ENCODE measurements at places on chromosomes 7 and 10.
A peak's percentile ranks its signal among the peaks of the same experiment; 100 is the strongest.

DNA sequence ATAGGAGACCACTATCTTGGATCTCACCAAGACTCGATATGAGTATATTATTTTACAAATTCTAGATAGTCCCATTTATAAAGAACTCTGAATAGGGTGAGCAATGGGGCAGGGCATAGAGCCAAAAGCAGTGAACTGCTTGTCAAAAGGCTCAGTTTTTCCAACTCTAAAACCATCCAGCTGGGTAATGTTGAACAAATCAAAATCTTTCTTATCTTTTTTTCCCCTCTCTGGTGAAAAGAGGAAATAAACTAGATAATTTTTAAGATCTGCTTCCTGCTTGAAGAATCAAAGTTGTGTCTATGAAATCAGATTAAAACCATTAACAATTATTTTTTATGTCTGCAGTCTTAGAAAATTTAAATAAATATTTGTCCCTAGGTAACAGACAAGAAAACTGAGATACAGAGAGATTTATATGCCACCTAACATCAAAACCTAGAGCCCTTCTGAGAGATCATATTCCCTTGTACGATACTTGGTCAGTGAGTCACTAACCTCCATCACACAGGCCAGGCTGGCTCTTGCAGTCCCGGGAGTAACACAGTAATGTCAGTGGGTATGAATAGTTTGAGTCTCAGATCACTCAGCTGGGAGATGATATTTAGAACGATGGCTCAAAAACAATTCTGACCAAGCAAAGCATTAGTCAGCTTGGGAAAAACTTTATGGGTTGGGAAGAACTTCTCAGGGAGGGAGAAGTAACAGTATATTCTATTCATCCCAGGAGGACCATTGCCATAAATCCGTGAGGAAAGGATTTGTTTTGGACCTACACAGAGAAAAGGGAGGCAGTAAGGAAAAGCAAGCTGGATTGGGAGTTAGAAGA, 178.8 kb downstream of the REEP3 start:
- DNase-seq = no peak

GRCh38 chr7:97167176-97167575, 49.7 kb downstream of the SDHAF3 start:
- no peak for DNase-seq

DNA sequence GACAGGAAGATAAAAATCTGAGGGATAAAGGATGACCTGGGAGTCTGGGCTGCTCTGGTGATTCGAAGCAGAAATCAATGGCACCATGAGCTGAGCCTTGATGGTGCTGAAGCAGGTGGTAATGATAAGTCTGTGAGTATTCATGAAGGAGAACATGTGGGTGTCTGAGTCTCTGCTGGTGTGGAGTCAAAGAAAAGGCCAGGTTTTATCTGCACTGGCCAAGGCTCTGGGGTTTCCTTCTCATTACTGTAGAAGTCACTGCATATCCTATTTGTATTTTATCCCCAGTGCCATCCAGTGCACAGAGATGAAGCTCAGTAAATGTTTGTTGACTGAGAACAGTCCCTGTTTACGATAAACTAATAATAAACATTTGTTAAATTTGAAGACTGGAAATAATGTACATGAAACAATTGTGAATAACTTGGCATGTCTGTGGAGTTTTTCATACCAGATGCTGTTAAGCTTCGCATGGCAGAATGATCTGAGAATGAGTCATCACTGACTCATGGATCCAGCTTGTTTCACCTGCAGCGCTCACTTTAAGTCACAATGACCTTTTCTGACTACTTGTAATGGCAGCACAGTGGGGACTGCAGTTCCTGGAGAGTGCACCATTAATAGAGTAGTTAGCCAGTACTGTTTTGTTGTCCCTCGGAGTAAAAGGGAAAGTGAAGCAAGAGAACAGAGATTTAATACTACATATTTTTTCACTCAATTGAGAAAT, 538.5 kb downstream of the HTR7 start:
- DNase-seq = no peak

DNA sequence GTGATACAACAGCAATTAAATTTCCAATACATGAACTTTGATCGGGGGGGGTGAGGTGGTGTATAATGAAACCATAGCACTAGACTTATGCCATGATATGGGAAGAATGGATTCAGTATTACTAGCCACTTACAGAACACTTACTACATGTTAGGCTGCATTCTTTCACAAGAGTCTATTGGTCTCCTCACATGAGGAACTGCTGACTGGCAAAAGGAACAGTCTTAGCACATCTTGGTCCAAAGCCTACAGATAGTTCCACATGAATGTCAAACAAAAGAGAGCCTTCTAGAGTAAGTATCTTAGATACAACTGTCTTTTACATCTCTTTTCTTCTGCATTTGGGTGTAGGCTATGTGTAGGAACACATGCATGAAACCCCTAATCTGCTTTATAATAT, 115.9 kb upstream of the DNAJB12 start:
- no peak for DNase-seq

DNA sequence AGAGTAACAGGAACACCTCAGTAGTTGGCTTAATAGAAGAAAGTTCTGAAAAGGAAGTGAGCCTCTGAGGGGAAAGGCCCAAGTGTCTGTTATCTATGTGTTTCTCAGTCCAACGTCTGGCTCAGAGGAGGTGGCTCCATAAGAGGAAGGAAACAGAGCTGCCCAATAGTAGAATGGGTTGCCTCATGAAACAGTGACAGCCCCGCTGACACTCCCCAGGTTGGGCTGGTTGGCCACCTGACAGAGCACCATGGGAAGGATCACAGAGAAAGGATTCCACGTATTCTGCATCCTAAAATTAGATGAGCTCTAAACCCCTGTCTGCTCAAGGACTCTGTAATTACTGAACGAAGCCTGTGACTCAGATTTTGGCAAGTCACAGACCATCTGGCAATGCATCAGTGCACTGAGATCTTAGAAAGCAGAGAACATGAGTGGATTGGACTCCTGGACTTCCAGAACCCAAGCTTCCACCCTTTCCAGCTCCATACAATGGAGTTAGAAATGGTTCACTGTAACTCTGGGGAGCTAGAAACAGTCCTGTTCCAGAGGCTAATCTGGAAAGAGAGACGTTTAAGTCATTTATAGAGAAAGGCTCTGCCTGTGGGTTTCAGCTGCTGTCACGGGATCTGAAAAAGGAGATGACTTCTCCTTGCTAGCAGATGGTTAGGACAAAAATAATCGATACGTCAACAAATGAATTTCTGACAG, 2.9 kb downstream of the PKD2L1 start:
- no peak for DNase-seq

DNA sequence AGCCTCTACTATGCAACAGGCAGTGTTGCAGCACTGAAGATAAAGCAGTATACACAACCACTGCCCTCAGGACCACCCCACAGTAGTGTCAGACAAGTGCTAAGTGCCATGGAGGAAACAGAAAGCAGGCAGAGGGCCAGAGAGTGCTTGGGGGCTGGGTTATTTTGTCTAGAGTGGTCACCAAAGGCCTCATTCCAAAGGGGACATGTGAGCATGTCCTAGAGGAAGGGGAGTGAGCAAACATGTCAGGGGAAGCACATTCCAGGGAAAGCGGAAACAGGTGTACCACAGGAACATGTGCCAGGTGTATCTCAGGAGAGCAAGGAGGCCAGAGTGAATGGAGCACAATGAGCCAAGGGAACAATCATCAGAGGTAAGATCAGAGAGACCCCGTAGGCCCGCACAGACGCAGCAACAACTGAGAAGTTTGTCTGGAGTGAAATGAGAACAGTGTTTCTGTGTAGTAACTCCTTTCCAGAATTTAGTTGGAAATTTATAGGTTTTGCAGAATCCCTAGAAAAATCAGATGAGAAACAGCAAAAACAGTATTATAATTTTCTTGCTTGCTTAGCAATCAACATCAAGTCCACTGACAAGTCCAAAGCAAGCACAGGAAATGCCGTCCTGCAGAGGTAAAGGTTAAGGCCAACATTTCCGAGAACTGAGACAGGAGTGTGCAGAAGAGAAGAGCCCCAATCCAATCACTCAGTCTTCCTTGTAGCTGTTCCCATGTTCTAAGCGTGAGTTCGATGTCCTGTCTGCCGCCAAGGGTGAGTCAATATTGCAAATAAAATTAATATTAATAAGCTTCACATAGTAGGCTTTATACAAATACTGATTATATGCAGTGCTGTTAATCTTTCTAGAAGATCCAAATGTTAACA, 67.3 kb downstream of the SGMS1 start:
- DNase-seq = no peak

GRCh38 chr10:102856758-102857424, 2.8 kb downstream of the BORCS7 start:
- no peak for DNase-seq

- DNase-seq = no peak
Observed at GRCh38 chr7:25409897-25410636, 181.8 kb upstream of the NPVF start.

DNA sequence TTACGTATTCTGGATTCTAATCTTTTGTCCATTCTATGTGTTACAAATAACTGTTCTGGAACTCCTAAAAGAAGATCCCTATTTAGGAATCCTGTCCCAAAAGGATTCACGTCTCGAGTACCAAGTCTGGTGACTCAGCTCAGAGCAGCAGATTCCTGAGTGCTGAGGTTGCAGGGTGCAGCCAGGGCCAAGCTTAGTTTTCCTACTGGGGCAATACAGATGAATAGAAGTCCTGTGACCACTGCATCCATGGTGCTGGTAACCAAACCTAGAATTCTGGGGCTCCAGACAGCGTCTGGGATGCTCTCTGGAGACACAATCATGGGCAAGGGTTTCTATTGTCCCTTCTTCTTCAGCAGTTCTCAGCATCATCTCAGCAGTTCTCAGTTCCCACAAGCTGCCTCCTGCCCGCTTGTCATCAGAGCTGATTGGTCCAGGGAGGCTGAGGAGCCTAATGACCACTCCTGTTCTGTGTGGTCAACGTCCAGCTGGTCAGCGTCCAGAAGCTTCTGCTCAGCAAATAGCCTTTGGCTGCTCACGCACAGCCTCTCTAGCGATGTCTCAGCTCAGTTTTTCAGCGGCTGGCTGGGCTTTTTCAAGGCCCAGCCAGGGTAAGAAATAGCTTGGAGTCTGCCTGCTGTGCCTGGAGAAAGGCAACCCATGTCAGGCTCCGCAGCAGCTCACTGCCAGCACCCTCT, 50.4 kb upstream of the C7orf33 start:
- DNase-seq = no peak

- no peak for DNase-seq
Observed at GRCh38 chr10:18113881-18114280, 26.3 kb upstream of the CACNB2 start.

DNA sequence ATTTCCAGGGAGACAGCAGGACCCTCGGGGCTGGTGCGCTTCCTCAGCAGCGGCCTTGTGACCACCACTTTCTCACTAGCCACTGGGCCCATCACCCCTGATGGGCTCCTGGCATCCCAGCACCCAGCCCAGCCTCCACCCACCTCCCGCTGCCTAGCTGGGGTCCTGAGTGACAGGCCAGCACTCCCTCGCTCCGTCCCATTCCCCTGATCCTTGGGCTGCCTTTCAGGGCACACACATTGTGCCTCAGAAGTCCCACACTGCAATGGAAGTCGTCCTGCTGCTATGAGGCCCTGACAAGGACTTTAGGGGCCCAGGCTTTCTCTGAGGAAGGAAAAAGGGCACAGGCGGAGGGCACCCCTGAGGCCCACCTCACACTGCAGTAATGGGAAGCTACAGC, 12.4 kb downstream of the CAMK2B start:
- DNase-seq = no peak

DNA sequence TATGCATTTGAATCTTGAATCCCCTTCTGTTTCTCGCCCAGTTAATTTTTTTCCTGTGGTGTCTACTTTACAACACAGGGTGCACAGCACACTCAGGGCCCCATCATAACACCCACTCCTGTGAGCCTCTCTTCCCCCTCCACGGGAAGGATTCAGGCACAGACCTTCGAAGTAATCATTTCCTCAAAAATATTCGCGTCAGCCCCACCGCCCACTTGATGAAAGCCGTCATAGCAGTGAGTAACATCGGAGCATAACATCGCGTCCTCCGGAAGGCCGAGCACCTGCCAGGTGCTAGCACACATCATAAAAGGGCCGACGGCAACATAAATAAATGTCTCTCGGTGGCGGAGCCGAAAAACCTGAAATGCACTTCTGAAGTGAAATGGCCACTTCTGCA, 201.7 kb upstream of the ADARB2 start:
- DNase-seq = peak; percentile 62

DNA sequence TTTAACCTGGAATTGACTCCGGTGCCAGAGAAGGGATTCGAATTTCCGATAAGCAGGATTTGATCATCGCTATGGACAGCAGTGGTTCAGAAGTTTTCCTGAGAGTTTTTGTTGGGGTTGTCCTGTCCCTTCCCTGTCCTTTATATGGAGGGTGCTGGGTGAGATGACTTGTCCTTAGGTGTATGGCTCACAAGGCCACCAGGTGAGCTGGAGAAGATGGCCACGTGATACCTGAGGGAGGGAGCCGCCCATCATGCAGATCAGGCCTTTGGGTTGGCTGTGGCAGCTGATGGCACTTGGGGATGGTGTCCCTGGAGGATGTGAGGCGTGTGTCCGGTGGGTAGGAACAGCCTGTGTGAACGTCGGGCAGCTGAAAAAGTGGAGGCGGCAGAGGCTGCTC, 187.7 kb downstream of the PTPN20 start:
- no peak for DNase-seq

All from stimulated activated naive CD4-positive, alpha-beta T cell (primary cell).